ENCODE measurements at places on chromosomes 3 and 15. TPM values are rescaled to one million over a fixed set of nuclear protein-coding genes. Genes with fewer than 3 reads are reported as not detected.

Gene ZNF502
- 14.3 TPM for total RNA-seq

Gene FES
- total RNA-seq, result 3.7 TPM

Gene DTX3L
- 2.4 TPM for total RNA-seq

Gene SHF
- total RNA-seq, result 49.3 TPM

Gene LTK
- not detected for total RNA-seq

Gene EAF2
- 5.3 TPM for total RNA-seq

Gene SERPINI2
- 0.41 TPM for total RNA-seq

All from frontal cortex (tissue), 4 donors.